SK-MEL-5 (cell line): ENCODE measurements at places on chromosomes 16 and 17. TPM values are rescaled to one million over a fixed set of nuclear protein-coding genes. Genes with fewer than 3 reads are reported as not detected.

RAB26 gene
- 0.27 and 0.40 TPM in 2 replicates for total RNA-seq

ATP2C2 gene
- 0.29 TPM in 1 of 2 replicates, not detected in the other for total RNA-seq

LRRC37B gene
- 9.4 and 11.8 TPM in 2 replicates for total RNA-seq

BRCA1 gene
- 45.9 and 51.5 TPM in 2 replicates for total RNA-seq

CFAP97D1 gene
- 0.05 and 0.19 TPM in 2 replicates for total RNA-seq
